Activated CD4-positive, alpha-beta T cell treated with anti-CD3 and anti-CD28 coated beads, Interleukin-2, amount 10 ng/mL, durations not matched to agents 7 days and 5 days (primary cell): ENCODE measurements at places on chromosomes 3 and 15. TPM values are rescaled to one million over a fixed set of nuclear protein-coding genes. Genes with fewer than 3 reads are reported as not detected.

INKA1 gene
- total RNA-seq, result 0.60 TPM

RASGRP1 gene
- total RNA-seq, result 185 TPM

CACNA2D2 gene
- total RNA-seq, result 0.60 TPM

SLC6A11 gene
- total RNA-seq, result not detected

KIF15 gene
- 73.5 TPM for total RNA-seq

CLEC3B gene
- 0.30 TPM for total RNA-seq

SLC7A14 gene
- total RNA-seq, result not detected

FMN1 gene
- total RNA-seq, result 0.04 TPM

TGM5 gene
- not detected for total RNA-seq

RASL12 gene
- total RNA-seq, result not detected

HHATL gene
- not detected for total RNA-seq

HRG gene
- not detected for total RNA-seq

ADAMTS17 gene
- total RNA-seq, result 4.1 TPM
